ENCODE measurements at places on chromosomes 13 and 19.

- DNase-seq = no peak
These were observed 3.2 kb upstream of the PTPRS start for GRCh38 chr19:5343848-5344247.

DNA sequence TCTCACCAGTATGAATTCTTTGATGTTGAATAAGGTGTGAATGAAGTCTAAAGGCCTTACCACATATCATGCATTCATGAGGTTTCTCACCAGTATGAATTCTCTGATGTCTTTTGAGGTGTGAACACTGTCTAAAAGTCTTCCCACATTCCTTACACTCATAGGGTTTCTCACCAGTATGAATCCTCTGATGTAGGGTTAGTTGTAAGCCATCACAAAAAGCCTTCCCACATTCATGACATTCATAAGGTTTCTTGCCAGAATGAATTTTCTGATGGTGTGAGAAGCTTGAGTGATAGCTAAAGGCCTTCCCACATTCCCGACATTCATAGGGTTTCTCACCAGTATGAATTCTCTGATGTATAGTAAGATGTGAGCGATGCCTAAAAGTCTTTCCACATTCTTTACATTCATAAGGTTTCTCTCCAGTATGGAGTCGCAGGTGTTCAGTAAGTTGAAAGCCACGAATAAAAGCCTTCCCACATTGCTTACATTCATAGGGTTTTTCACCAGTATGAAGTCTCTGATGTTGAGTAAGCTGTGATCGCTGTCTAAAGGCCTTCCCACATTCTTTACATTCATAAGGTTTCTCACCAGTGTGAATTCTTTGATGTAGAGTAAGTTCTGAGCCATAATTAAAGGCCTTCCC lies 27.7 kb downstream of the ZNF461 start:
- DNase-seq = no peak

DNA sequence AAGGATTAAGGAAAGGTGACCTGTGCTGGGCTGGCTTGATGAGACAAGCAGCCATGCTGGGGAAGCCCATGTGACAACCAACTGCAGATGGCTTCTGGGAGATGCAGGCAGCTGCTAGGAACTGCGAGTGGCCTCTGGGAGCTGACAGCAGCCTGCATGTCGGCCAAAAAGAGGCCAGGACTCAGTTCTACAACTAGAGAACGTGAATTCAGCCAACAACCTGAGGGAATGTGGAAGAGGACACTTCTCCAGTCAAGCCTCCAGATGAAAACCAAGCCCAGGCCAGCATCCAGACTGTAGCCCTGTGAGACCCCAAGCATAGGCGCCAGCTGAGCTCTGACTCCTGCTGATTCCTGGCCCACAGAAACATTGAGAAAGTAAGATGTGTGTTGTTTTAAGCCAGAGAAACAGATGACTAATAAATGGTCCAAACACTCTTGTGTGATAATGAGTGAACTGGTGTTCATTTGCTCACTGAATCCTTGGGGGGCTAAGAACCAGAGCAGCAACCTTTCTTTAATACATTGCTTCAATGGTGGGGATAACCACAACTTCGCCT lies 45.0 kb downstream of the SLC7A1 start:
- DNase-seq = no peak

GRCh38 chr13:46629811-46630413 lies 76.9 kb downstream of the LRCH1 start:
- DNase-seq = no peak

GRCh38 chr13:30240608-30241007 lies 66.7 kb downstream of the KATNAL1 start:
- DNase-seq = no peak

DNA sequence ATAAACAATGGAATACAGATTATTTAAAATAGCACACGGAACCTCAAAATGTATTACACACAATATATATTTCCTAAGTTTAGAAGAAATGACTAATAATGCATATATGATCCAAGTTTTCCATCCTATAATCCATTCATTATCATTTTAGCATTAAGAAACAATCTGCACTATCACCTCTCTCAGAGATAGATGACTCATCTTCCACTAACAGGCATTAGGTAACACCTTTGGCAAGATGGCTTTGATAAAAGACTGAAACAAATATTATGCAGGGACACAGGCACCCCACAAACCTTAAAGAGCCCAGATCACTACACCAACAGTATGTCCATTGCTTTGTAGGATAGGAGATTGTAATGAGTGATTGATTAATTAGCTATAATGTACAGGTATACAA lies 4.1 kb downstream of the ENOX1 start:
- no peak for DNase-seq

DNA sequence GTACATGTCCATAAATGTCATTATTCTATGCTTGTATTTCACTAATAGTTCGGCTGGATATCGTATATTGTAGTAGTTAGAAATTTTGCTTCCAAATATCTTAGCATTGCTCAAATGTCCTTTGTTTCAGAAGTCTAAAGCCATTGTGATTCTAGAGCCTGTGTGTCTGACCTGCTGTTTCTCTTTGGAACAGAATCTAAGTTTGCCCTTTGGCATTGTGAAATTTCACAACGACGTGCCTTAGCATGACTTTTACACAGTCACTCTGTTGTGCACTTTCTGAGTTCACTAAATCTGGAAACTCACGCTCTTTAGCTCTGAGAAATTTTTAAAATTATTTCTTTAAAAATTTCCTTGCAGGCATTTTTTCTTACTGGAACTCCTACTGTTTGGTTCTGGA lies 152.2 kb downstream of the TBC1D4 start:
- no peak for DNase-seq

GRCh38 chr13:39855236-39855635 lies 199.8 kb downstream of the COG6 start:
- no peak for DNase-seq

DNA sequence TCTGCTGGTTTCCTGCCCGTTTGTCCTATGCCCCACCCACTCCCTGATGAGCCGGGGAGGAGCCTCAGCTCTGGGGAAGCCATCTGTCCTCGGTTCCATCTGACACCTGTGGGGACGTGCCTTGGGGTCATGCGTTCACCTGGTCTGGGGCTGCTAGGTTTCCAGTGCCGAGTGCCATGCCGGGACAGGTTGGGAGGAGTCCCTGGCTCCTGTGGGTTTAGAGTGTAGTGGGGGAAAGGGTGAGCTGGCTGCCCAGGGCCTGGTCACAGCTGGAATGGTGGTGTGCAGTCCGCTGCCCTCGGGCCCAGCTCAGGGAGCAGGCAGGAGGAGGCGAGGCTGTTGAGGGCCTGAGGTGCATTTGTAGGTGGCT lies 2.5 kb downstream of the KDM4B start:
- DNase-seq = no peak

- peak; percentile 53 for DNase-seq
These were observed 782 bp upstream of the JUND start for GRCh38 chr19:18282021-18282787.

GRCh38 chr19:5023128-5023571 lies 54.2 kb downstream of the KDM4B start:
- no peak for DNase-seq

- no peak for DNase-seq
These were observed 2.4 kb downstream of the SHANK1 start for GRCh38 chr19:50717026-50717723.

GRCh38 chr19:14611051-14611450 lies 28.2 kb downstream of the CLEC17A start:
- DNase-seq = no peak

Measured in NCI-H2227 treated with DMSO at 0.1 percent for 48 hours (cell line).